Activated CD8-positive, alpha-beta memory T cell treated with anti-CD3 and anti-CD28 coated beads for 1 hour (primary cell): ENCODE measurements at places on chromosomes 3 and 15.
A peak's percentile ranks its signal among the peaks of the same experiment; 100 is the strongest.

GRCh38 chr15:63600001-63600615, 2.9 kb downstream of the FBXL22 start:
- DNase-seq = no peak

DNA sequence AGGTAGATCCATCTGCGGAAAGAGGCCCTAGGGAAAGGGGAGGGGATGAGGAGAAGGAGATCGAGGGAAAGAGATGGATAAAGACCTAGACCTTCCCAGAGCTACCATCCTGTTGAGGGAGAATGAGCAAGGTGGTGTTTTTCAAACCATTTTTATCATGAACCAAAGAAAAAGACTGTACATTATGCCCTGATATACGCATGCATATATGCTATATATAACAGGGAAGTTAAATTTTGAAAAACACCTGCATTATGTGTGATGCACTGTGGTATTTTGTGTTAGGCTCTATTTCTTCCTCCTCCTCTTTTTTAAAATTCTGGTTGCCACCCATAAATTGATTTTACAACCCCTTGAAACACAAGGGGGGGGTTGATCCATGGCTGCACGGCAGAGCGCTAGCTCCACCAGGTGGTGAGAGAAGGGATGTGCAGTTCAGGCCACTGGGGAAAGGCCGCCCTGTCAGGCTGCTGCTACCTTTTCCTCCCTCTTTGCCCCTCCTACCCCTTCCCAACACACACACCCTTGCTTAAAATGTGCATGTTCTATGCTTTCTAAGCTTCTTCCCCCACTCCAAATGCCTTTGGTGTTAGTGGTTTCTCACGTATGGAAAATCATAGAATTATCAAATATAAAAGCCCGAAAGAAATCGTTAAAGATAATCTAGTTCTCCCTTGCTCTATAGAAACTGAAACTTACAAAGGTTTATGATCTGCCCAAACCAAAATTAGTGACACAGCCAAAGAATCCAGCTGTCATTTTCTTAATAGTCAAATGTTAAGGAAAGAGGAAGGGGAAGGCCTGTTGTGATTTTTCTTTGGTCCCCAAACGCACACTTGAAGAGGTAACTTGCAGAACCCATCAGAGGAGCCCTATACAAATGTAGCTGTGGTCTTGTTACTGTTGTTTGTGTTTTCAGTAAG, 262.0 kb upstream of the UMPS start:
- DNase-seq = no peak

DNA sequence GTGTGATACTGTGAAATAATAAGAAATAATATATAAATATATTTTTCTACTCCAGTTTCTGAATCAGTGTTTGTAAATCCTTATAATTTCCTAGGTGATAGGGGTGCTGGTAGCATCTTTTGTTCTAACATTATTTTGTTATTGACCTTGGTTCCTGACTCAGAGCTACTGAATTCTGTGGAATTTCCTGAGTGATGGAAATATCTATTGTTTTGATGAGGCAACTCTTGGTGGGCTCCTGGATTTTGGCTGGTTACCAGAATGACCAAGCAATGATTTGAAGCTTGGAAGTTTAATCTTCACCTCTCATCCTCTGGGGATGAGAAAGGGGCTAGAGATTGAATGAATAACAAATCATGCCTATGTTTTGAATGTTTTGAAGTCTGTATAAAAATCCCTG, 377.3 kb downstream of the LPP start:
- no peak for DNase-seq

GRCh38 chr15:61092361-61093157, 136.5 kb downstream of the RORA start:
- no peak for DNase-seq

- DNase-seq = no peak
These were observed 34.6 kb downstream of the CHD2 start for GRCh38 chr15:92934716-92935115.

GRCh38 chr3:41163006-41163405, 36.3 kb upstream of the CTNNB1 start:
- no peak for DNase-seq

- no peak for DNase-seq
These were observed 1.1 kb downstream of the PDIA5 start for GRCh38 chr3:123067689-123068600.

- DNase-seq = no peak
These were observed 581.5 kb downstream of the TBL1XR1 start for GRCh38 chr3:176615826-176616225.

GRCh38 chr15:88655103-88655553, 16.3 kb downstream of the ISG20 start:
- no peak for DNase-seq

GRCh38 chr15:98138910-98139309, 178.4 kb downstream of the ARRDC4 start:
- no peak for DNase-seq

GRCh38 chr3:64336488-64336887, 111.2 kb upstream of the PRICKLE2 start:
- DNase-seq = no peak

DNA sequence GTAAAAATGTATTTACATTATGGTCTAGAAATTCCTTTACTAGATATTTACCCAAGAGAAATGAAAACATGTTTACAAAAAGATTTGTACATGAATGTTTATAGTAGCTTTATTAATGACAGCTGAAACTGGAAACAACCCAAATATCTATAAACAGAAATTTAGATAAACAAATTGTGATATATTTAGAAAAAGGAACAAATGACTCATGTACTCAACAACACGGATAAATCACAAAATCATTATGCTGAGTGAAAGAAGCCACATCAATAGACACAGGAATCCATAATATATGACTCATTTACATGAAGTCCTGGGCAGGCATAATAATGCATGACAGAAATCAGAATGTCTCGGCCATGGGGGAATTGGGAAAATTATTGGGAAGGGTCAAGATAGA, 1020.2 kb downstream of the SQOR start:
- DNase-seq = no peak

DNA sequence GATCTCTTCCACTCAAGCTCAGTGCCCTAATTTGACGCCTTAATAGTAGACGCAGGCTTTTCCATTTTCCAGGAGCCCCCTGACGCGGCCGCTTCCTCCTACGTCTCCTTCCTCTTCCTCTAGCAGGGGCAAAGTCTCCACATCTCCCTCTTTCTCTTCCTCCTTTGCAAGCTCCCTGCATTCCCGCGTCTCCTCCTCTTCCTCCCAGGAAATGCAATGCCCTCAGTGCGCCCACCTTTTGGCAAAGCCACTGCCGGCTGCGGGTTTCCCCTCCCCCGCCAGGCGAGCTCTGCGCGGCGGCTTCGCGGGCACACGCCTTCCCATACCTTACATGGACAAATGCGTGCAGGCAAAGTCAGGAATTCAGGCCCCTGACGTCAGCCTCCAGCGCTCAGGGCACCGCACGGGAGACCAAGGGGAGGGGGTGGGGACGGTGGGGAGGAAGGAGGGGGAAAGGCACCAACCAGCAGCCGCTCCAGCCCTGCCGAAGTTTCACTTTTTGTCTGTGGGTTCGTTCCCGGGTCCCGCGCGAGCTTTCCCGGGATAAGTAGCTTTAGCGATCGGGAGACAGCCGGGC, 432 bp upstream of the LPP start:
- DNase-seq = no peak

- no peak for DNase-seq
These were observed 4.2 kb upstream of the PLEKHO2 start for GRCh38 chr15:64837502-64837901.

DNA sequence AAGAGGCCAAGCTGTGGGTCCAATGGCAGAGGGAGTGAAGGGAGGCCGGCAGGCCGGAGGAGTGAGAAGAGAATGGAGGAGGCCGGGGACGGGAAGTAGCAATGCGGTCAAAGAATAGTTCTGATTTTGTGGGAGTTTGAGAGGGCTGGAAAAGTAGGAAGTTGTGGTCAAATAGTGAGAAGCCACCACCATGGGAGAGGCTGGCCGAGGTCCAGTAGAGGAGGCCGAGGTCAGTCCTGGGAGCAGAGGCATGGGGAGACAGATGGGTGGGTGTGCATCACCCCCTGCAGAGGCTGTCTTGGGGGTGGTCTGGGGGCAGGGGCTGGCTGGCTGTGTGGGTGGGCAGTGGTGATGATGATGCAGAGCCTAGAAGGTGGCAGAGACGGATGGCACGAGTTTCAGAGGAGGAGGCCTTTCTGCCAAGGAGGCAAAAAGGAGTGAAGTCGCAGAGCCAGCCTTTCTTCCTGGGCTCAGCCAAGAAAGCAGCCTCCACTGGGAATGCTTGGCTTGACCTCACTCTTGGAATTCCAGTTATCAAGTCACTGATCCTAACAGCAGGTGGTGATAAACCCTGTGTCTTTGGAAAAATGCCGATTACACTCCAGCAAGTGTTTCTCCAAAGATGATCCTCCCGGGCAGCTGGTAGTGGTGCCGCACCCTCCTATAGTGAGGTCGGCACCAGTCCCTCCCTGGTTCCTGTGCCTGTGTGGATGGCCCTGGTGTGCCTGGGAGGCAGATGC, 57.3 kb downstream of the ARNT2 start:
- no peak for DNase-seq

- DNase-seq = no peak
These were observed 1.5 kb downstream of the TMOD2 start for GRCh38 chr15:51752888-51753287.

DNA sequence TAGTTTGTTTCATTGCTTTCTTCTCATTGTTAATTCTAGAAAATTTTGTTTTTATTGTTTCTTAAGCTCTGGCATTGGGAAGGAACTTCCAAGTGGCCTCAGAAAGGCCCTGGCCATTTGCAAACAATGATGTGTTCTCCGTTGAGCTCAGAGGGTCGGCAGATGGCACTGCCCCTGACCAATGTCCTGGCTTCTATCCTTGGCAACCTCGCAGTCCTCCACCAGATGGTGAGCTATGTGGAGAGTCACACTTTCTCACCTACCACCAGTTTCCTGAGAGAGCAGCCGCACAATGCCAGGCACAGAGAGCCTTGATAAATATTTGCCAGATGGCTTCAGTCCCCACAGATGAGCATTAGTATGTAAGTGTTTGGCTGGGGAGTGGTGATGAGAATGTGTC, 343.7 kb downstream of the EPHB1 start:
- DNase-seq = no peak

- no peak for DNase-seq
These were observed 3.3 kb downstream of the TUBGCP5 start for GRCh38 chr15:23035964-23036566.

DNA sequence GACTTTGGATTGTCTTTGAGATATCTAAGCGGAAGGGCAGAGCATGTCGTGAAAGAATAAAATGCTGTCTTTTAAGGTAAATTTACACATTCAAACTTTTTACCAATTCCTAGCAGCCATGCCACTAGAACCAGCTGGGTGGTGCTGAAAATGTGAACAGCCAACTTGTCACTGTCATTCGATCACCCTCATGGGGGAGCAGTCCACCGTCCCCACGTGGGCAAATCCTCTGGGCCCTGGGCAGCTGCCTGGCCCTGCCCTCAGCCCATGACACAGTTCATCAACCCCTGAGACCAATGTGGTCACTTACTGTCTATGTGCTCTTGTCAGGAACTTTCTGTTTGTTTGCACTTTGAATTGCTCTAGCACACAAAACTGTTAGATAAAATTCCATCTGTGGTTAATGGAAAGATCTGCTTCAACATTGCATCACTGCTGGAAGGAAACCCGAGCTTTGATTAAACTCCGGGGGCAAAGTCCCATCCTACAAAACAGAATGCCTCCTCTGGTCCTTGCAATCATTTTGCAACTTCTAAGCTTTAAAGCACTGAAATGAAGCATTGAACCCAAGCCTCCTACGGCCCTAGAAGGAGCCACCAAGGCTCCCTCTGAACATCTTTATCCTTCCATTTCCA, 50.1 kb downstream of the PCSK6 start:
- DNase-seq = no peak

GRCh38 chr3:9028134-9028533, 64.9 kb upstream of the RAD18 start:
- DNase-seq = no peak

- no peak for DNase-seq
These were observed 156.6 kb upstream of the IL12A start for GRCh38 chr3:159832024-159832423.

DNA sequence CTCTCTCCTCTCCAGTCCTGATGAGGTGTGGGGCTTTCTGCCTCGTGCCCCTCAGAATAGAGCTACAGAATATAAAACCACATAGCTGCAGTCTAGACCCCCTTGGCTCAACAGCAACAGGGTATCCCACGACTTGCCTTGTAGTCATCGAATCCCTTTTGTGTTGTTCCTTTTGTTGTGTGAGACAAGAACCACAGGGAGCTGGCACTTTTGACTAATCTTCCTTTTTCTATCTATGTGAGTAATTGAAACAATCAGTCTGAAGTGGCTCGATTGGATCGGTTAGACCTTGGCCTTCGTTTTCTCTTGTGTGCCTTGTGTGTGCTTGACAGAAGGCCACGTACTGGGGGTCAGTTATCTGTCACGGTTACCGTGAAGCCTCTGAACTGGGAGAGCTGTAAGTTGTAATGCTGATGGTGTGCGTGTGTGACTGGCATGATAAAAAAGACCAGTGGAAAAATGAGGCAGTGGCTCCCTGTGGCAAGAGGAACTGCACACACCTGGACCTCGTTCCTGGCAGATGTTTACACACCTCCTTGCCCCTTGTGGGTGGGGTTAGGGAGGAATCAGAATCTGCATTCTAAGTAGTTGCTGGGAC, 23.2 kb upstream of the IQCF6 start:
- DNase-seq = no peak

DNA sequence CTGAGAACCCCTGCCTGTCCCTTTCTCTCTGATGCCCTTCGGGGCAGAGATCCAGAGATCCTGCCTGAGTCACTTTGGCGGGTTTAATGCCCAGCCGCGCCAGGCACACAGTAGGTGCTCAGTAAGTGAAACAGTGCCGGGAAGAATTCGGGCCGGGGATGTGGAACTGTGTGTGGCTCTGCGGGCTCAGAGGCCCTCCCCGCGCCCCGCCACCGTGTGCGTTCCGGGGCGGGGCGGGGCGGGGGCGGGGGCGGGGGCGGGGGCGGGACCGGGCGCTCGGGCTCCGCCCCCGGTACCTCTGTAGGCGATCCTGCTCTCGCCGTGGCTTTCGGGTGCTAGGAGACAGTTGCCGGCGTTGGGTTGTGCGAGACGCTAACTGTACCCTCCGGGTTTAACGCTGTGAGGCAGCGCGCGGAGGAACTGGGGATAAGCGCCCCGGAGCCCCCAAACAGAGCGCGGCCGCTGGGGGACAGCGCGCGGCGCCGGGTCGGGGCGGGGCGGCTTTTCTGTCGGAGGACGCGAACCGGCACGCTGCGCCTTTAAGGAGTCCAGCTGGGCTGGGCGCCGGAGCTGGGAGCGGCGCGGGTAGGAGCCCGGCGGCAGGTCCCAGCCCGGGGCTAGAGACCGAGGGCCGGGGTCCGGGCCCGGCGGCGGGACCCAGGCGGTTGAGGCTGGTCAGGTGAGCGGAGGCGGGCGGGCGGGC, at the start of gene ABHD6:
Gene ABHD6, plus strand, starts transcription at position 555 of the 703 bp plus-strand sequence. CDS start 18,795 bp downstream, outside the sequence.
- peak; percentile 42 for DNase-seq

- DNase-seq = no peak
These were observed 23.2 kb downstream of the LIPC start for GRCh38 chr15:58454950-58455401.

DNA sequence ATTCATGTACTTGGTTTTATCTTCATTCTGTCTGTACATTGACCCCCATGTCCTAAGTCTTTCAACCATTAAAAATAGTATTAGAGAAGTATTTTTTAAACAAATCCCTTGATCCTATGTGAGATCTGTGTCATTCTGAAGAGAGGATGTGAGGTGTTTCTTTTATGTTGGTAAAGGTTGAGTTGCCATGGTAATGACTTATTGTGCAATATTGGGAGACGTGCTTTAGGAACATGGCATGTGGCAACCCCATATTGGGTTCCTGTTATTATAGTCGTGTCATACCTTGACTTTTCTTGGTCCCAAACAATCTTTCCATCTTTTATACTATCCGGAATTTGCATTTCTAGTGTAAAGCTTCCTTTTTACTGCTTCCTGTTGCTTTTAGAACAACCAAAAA, 203.1 kb downstream of the KCNAB1 start:
- no peak for DNase-seq

- DNase-seq = no peak
These were observed 102.1 kb upstream of the TLE3 start for GRCh38 chr15:70199540-70200410.
